T-helper 17 cell (primary cell): ENCODE measurements at places on chromosomes 1 and 21.

GRCh38 chr1:54837002-54837853 is 36.1 kb upstream of the TTC22 start:
- DNase-seq: no peak

GRCh38 chr1:160578525-160579191 is 638 bp downstream of the CD84 start:
- DNase-seq: no peak

DNA sequence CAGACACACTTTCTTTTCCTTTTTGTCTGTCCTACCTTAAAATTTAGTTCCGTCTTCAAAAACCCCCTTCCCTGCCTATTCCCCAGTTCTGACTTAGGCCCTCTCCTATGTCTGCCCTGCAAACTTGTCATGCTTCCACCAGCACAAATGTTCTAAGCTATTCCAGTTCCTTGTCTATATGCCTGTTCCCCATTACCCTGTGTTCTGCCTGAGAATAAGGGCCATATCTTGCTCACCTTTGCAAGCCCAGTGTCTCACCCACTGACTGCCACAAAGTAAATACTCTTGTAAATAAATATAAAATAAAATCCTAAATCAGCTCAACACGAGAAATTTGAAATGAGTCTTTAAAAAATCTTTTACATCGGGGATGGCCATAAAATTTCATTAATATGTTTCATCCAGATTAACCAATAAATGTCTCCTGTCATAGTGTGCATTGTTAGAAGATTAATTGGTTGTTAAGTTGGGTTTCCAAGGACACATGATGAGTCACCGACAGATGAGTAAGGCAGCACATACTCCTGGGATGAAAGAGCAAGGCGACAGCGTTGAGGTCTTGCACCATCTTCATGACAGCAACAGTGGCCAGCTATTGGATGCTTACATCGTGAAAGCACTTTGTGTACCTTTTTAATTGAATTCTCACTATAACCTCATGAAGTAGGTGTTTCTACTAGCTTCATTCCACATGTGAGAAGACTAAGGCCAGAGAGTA is 92.6 kb upstream of the NGF start:
- DNase-seq: no peak

GRCh38 chr1:109687641-109688499 is at the start of gene GSTM1:
Gene GSTM1, plus strand, starts transcription at chr1:109687817. Its CDS starts 57 bp downstream, at chr1:109687874.
- no peak for DNase-seq

GRCh38 chr1:230896779-230897178 is 28.5 kb upstream of the C1orf198 start:
- no peak for DNase-seq

DNA sequence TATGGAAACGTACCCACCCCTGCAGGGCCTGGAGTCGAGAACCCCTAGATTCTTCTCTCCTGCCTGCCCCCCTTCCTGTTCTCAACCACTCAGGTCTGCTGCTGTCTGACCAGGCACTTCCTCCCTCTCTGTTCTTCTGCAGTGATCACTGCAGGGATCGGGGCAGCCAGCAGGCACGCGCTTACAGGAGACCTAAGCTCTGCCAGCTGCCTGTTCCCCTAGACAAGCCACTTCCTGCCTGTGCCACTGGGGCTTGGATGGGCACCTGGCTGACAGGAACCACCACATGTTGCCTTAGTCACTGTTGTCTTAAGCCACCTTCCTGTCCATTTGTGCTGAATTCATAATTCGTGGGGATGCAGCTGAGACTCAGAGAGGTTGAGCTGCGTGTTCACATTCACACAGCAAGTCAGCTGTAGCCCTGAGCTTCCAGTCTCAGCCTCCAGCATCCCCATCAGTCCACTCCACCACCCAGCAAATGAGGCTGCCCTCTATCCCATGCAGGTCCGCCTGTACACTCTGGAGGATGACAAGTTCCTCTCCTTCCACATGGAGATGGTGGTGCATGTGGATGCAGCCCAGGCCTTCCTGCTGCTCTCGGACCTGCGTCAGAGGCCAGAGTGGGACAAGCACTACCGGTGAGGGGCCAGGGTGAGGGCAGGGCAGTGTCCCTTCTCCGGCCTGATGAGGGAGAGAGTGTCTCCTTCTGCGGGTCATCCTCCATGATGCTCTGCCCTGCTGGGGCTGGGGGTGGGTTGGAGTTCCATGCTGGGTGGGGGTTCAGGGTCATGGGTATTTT is 18.6 kb downstream of the FAM151A start:
- DNase-seq: no peak

DNA sequence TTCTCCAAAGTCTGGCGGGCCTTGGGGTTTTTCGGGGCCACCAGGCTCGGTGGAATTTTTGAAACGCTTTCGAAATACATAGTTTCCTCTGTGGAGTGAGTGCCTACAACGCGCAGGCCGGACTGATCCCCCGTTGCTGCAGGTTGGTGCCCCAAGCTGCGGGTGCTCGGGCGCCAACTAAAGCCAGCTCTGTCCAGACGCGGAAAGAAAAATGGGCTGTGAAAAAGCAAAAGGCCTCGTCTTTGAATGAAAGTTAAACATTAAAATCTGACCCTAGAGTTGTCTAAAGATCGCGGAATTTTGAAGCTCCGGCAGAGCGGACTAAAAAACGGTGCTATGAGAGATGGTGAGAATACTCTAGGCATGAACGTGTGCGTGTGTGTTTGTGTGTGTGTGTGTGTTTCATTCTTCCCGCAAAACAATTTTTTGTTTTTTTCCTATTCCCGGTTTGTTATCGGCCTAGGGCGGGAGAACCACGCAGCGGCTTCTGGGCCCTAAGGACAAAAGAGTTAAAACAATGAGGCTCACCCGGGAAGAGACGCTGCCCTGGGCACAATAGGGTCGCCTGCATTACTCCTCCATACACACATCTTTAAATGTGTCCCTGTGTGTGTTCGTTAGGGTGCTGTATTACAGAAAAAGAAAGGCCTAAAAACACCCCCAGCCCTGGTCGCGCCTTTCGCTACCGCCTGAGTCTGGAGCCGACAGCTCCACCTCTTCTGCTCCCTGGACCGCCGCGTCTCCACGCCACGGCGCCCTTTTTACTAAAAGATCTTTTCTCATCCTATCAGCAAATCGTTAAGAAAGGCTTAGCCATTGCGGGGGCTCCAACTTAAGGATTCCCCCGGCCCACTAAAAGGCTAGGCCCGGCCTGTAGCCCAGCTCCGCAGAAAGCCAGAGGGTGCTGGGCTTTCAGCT is 3.2 kb downstream of the TBX15 start:
- no peak for DNase-seq

GRCh38 chr1:147842578-147842977 is 60.0 kb upstream of the GJA8 start:
- DNase-seq: no peak

DNA sequence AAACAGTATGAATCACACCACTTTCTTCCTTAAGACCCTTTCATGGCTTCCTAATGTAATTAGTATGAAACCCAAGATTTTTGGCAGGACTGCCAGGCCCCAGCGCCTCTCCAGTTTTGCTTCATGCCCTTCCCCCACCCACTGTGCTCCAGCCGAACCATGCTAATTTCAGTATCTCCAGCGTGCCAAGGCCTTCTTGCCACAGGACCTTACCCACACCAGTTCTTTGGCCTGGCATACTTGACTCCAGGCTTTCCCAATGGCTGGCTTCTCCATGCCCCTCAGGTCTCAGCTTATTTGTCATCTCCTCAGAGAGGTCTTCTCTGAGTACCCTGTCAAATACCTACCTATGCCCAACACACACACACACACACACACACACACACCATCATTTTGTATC is 38.5 kb downstream of the ACP6 start:
- DNase-seq: no peak

GRCh38 chr21:45590726-45591618 is 48.7 kb upstream of the SLC19A1 start:
- DNase-seq: peak; percentile 55

- DNase-seq: no peak
These were observed 317.6 kb upstream of the KAZN start for GRCh38 chr1:14280909-14281308.

DNA sequence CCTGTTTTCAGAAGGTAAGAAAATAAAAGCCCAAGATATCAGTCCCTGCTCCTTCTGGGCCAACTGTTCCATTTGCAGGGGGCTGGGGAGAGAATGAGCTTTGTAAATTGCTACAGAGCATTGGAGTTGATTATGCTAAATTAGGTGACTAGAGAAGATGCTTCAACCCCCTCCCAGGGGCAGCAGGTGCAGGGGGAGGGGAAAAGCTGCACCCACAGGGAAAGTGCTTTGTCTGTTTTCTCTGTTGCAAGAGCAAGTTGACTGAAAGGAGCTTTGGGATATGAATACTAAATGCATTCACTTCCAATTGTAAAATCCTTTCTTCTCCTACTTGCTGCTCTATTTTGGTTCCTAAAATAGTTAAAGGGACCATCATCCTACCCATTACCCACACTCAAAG is 16.5 kb upstream of the PIGM start:
- no peak for DNase-seq
